ENCODE measurements at places on chromosomes 3 and 15.

DNA sequence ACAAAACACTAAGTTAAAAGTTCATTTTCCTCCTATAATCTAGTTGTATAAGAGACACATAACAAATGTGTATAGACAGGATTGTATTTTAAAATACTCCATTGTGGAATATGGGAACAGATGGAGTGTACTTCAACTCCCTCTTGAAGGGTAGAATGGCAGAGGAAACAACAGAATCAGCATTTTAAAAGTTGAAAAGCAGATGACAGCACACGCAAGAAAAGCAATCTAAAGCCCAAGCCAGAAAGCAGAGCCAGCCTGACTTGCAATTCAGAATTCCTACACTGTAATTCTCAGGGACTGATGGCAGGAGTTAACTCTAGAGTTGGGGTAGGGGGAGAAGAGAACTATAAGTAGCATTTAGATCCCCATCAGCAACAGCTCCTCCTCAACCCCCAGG lies 22.8 kb downstream of the MORC1 start:
- no peak for DNase-seq

DNA sequence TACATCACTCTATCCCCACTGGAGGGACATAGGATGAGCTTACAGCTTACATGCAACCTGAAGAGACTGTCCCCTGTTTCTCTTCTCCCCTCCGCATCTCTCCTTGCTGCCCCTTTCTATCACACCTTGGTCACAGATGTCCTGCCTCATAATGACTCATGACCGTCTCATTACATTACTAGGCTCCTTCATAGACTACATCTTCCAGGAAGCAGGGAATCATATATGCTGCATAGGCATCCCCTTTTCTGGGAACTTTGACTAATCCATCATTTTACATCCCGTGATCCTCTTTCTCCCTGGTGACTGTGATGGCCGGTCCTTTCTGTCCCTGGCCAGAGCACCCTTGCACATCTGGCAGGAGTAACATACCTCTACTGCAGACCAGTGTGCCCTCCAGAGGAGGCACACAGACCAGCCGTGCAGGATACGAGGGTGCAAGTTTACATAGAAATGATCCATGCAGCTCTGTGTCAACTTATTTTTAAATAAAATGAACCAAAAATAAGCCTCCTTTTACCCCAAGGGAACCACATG lies 188.9 kb downstream of the CACNA2D3 start:
- no peak for DNase-seq

DNA sequence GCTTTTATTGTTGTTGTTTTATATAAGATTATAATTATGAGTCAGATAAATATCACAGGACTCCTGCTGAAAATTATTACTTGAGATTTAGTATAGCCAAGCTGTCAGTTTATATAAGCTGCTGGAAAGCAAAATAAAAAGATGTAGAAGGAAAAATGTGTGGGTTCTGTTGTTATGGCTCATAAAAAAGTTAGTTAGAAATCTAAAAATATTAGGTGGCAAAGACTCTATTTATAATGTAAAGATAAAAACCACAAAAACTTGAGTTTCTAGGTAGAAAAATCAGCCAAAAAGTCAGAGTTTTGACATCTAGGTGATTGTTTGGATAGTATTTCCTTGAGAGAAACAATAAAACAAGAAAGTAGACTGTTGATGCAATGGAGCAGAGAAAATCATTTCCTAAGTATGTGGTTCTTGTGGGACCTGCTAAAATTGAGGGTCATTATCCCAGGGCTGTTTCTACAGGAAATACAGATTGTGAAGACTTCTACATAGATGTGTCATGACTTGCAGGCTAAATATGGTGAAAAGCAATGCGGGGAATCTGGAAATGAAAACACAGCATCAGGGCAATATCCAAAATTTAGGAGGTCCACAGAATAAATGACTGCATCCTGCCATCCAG lies 1109.6 kb upstream of the CADM2 start:
- no peak for DNase-seq

DNA sequence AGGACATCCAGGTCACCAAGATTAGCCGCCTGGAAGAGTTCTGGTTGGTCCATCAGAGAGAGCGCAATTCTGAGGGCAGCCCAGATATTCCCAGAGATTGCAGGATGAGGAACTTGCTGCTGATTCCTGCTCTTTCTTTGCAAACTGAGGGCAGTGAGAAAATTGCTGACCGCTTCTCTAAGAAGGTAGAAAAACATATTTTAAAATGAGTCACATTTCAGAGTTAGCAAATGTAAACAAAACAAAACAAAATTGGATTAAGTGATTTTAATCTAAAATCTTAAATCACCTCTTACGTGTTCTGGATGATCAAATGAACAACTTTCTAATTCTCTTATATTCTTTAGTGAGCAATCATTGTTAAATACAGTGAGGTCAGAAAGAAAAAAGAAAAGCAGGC lies 149.0 kb downstream of the USP13 start:
- DNase-seq: no peak

GRCh38 chr3:197487911-197488391 lies 67.8 kb downstream of the BDH1 start:
- DNase-seq: no peak

- DNase-seq: no peak
Measured at GRCh38 chr3:28940530-28940929, 340.3 kb upstream of the RBMS3 start.

GRCh38 chr3:187064210-187065115 lies 74.8 kb downstream of the RPL39L start:
- no peak for DNase-seq

GRCh38 chr3:159528251-159528895 lies 460.3 kb upstream of the IL12A start:
- DNase-seq: no peak

DNA sequence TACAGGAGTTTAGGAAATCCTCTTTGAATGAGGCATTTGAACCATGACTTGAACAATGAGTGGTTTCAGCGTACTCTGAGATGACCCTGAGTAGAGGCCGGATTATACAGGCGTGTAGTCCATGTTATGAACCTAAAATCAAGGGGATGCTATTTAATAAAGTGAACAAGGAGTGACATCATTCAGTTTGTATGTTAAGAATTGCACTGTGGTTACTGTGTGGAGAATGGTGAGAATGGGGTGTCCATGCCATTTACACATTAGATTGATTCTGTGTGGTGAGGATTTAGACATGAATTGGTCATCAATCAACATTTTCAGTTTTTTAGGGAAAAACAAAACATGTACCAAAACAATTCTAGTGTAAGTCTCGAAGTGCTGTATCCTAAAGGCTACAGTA lies 65.8 kb downstream of the TPRG1 start:
- no peak for DNase-seq

DNA sequence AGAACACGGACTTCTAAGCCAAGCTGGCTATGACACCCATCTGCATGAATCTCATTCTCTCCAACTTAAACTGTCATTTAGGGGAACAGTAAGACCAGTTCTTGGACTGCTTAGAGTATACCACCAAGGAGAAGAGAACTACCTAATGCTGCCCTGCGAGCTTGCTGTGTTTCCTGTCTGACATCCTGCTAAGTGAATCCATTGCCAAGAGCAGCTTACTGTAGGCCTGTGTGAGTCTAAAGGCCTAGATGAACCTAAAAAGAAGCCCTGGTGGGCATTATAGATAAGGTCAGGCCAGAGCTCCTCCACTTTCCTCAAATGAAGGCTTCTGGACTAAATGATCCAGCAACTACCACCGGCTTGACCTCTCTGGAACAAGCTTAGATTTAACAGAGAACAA lies 15.0 kb downstream of the LZTFL1 start:
- DNase-seq: no peak

GRCh38 chr3:193879099-193879863 lies 256.7 kb upstream of the HES1 start:
- no peak for DNase-seq

DNA sequence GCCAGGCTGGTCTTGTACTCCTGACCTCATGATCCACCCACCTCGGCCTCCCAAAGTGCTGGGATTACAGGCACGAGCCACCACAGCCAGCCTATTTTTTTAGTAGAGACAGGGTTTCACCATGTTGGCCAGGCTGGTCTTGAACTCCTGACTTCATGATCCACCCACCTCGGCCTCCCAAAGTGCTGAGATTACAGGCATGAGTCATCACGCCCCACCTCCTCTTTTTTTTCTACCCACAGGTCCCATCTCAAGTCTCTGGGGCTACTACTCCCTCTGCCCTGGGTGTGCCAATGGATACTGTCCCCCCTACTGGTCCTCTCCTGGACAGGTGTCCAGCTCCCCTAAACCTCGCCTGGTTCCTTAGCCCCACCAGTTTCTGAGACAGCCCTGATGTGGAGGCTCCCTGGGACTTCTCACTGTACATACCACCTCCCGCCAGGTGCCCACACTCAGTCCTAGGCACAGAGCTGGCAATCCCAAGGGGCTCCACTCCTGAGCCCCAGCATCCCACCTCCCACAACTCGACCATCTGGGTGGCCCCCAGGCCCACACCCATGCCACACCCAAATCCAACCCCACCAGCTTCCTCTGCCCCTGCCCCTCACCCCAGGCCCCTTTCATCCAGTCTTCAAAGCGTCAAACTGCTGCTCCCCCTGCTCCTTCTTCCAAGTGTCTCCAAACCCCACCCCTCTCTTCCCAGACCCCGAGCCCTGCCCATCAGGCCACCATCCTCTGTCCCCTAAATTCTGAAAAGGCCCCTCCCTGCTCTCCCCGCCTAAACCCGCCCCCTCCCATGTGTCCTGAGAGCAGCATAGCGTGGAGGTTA lies 13.1 kb upstream of the CYP11A1 start:
- no peak for DNase-seq

DNA sequence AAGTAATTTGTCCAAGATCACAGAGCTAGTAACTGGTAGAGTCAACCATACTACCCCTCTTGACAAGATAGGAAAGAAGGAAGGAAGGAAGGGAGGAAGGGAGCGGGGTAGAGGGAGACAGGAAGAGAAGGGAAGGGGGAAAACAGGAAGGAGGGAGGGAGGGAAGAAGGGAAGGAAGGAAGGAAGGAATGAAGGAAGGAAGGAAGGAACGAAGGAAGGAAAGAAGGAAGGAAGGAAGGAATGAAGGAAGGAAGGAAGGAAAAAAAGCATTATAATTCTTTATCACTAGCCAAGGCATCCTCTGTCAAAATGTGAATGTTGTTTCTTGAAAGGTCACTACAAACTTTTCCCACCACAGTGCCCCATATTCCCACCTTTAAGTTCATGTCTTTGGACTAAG lies 223.6 kb downstream of the SHQ1 start:
- DNase-seq: no peak

- no peak for DNase-seq
Measured at GRCh38 chr3:43953814-43954692, 263.3 kb downstream of the ABHD5 start.

DNA sequence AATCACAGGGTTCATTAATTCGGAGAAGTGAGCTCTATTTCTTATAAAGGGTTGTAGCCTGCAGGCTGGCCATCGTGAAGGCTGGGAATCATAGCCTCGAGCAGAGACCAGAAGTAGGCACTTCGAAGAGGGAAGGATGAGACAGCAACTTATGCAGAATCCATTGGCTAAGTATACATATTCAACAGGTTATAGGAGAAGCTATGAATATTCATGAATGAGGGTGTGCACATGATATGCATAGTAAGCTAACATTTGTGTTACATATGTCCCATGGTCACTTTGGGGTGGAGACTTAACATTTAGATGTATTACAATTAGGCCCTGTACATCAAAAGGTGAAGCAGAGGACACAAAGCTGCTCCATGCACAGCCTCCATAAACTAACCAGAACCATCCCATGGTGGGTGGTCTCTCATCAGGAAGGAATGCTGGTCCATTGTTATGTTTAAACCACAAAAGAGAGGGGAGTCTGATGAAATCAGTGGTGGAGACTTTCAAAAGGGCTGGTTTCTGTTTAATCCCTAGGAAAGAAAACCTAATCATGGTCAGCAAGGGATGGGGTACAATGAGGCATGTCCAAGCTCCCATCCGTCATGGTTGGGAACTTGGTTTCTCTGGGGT lies 80.8 kb upstream of the FHIT start:
- DNase-seq: no peak

GRCh38 chr15:55819397-55820034 lies 76.6 kb upstream of the PRTG start:
- DNase-seq: no peak

DNA sequence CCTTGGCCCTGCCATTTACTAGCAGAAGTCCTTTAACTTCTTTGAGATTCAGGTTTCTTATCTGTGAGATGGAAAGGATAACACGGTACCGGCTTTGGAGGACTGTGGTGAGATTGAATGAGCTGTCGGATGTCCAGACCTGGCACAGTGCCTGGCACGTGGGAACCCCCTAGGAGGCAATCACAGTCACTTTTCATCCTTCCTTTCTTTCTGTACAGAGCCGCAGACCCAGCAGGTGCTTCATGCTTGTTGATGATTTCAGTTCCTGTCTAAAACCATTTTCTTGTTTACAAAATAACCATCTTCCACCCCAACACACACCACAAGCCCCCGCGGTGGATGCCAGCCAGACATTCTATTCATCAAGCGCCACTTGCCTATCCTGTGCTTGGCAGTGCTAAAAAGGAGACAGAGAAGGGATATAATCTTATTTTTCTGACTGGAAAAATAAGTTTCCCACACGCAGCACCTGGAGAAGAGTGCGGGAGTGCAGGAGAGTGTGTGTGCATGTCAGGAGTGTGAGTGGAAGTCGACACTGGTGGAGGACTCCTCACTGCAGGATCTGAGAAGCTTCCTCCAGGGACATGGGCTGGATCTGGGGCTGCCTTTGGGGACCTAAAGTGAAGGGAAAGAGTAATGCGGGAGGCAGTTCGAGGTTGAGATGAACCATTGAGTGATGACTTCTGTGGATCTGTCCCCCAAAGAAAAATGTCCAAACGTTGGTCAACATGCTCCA lies 85.7 kb downstream of the ST6GAL1 start:
- no peak for DNase-seq

DNA sequence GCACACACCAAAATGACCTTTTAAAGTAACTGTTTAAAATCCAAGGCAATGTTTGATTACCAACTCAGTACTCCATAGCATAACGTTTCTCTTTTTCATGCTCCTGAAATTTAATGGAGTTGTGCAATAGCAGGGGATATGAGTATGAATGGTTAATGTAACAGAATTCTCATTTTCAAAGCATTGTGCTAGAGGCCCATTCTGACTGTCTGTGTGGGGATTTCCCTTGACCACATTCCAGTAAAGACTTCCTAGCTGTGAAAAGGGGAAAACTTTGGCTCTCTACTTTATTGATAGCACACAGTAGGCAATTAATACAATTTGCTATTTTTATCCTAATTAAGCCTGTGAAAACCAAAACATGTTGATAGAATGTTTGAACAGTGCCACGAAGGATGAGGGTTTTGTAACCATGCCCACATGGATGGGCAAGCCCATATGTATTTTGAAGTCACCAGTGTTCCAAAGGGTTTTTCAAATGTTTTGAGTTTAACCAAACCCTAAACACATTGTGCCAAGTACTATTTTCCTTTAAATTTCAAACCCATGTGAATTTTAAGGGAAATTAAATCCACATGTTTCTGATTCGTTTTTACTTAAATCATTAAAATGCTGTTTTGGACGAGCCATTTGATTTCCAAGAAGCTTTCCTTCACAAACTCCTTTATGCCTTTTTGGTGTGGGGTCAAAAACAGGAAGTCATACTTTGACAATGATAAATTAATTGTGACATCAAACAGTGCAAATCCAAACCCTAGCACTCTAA lies 261.2 kb downstream of the SHOX2 start:
- no peak for DNase-seq

- DNase-seq: no peak
Measured at GRCh38 chr3:46456118-46456517, 8.6 kb downstream of the LTF start.

Data from stimulated activated CD8-positive, alpha-beta memory T cell treated with anti-CD3 and anti-CD28 coated beads, Interleukin-2, amount 100 ng/mL, for 1 hour (primary cell).